ENCODE measurements at places on chromosomes 3 and 15.

DNA sequence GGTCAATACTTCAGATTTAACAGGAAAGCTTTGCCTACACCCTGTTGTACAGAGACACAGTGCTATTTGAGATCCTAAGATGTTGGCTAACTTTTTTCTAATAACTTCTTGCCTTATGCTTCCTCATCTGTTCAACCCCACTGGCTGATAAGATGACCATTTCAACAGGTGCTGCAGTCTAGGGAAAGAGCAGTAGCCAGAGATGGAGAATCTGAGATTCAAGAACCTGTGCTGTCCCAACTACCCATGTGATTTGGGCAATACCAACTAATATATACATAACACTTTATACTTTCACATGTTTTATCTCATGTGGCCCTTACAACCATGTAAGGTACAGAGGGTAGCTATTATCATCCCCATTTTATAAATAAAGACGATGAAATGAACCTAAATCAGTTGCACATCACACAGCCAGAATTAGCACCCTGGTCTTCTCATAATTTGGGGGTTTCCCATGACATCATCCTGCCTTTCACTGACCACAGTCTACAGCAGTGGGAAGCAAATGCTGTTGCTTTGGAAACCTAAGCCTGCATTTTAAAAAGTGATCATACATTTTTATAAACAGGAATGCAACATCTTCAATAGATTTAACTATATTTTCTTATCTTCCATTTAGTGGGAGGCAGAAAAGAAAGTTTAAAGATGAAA lies 9.7 kb downstream of the TTC23 start:
- DNase-seq = no peak

GRCh38 chr3:85584779-85585356 lies 626.1 kb downstream of the CADM2 start:
- DNase-seq = no peak

DNA sequence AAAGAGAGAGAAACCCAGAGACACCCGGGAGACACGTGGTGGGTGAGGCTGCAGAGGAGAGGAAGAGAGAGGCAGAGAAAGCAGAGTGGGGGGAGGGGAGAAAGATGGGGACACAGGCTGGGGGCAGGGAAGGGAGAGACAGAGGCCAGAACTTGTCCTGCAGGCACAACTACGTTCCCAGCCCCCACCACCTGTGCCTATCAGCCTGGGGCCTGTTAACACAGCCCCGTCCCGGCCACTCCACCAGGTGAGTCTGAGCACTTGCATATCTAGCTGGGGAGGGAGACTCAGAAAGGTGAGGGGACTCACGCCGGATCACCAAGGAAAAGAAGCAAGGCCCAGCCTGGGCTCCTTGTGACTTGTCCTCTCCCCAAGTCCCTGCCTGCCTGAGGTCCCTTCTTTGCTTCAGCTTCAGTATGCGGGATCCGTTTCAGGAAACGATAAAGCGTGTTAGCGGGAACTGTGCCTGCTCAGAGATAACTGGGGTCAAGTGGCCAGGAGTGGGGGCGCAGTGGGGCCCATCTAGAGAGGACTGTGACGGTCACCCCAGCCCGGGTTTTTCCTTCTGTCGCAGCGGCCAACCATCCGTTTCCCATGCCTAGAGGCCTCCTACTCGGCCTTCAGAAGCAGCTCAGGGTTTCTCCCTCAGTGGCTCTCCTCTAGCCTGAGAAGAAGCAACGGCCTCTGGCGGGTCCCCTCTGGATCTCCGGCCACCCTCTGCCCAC lies 10.3 kb downstream of the LINGO1 start:
- DNase-seq = no peak

DNA sequence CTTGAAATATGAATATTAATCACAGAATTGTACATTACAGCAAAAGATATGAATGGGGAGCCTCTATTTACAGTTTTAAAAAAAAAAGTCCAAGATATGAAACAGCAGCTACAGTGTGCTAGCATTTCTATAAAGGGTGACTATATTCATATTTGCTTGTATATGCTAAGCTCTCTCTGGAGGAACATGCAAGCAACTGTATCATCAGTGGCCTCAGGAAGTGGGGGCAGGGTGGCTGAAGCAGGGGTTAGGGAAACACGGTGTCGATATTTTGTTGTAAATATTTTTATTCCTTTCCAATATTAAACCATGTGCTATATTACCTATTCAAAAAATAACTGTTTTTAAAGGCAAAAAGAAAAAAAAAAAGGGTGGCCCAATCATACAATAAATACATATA lies 2.3 kb downstream of the UACA start:
- DNase-seq = peak; percentile 12

- DNase-seq = no peak
Observed at GRCh38 chr3:147640781-147641180, 231.6 kb downstream of the ZIC1 start.

GRCh38 chr3:49718858-49719213 lies 648 bp downstream of the AMIGO3 start:
- DNase-seq = no peak

DNA sequence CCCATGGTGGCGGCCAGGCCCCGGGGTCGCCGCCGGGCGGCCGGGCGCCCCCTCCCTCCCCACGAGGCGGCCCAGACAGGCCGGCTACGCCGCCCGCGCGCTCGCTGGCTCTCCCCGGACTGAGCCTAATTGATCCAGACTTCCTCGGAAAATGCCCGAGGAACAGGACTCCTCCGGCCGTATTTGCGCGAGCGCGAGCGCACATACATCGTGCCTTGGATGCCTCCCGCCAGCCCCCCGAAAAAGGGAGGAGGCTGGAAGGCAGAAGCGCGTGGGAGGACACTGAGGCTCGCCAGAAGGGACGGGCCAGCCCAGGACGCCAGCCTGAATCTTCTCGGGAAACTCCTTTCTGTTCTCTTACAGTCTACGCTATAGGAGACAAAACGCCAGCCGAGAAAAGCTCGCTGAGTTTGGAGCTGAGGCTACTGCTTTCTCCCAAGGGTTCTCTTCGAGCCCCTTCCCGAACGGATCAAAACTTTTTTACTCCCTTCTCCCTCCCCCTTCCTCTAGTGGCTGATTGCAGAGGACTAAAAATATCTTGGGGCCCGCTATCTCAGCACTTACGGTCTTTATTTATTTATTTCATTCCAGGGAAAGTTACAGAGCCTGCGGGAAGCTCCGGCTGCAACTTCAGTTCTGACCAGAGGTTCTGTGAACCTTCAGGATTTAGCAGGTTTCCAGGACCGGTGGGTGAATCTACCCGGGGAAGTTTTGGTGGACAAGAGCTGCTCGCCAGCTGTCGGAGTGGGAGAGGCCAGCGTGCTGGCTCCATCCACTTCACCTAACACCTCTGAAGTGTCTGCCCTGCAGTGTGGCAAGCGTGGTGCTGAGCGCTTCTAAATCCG lies at the start of gene PDZRN3:
Gene PDZRN3, minus strand, starts transcription at position 121 of the 845 bp plus-strand sequence.
- peak; percentile 82 for DNase-seq

DNA sequence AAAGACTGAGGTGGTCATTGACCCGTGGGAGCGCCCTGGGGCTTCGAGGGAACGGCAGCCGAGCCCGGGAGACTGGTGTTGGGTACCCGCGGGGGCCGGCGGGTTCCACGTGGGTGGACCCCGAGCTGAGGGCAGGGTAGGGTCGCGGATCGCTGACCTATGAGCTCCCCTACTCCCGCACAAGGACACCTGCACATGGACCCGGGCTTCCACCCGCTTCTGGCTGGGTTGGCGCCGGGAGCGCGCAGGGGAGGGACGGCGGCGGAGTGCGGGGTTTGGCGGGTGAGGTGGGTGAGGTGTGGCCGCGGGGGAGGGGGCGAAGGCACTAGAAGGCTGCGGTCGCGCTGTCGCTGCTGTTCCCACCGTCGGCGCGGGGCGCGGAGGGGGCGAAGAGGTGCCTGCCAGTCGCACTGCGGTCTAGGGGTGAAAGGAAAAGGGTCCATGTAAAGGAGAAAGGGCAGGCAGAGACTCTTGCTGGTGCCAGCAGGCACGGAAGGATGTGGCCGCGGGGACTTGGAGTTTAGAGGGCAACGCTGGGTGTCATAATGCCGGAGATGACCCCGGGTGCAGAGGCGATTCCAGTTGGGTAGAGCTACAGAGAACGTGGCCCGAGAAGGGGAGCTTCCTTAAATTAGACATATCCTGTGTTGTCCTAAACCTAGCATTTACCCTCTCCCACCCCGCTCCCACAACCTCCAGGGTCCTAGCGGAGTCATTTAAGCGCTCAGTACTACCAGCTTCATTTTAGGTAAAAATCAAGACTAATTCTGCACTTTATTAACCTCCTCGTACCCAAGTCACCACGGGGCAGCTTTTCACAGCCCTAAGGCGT lies 245.9 kb upstream of the TOPAZ1 start:
- no peak for DNase-seq

DNA sequence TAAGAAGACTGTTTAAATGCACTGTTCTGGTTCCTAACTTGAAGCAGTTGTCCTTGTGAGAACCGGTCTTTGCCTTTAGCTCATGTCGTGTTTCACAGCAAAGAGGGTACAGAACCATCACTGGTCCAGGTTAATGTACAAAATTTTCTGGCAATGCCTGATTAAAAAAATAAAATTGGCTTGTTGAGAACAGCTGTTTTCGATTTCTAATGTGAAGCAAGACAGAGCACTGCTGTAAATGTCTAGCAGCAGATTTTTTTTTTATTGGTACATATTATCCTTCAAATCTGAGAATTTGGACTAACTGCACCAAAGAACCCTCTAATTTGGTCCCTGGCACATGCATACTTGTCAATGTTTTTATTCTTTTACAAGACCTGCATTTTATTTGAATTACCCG lies 103.3 kb downstream of the STT3B start:
- DNase-seq = no peak

GRCh38 chr3:157589211-157589610 lies 86.0 kb upstream of the VEPH1 start:
- DNase-seq = no peak

DNA sequence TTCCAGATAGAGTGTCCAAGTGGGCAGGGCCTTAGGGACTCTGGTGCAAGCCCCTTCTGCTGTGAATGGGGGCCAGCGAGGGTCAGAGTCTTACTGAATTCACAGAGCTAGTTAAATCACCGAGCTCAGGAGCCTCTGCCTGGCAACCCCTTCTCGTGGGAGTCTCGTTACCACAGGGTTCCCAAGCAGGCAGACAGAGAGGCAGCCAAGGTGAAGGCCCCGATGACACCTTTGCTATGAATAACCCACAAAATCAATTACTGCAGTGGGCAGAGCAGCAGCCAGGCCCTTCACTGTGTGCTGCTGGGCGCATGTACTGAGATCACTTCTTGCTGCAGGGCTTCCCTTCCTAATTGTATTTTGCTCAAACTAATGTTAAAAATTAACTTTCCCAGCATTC lies 56.9 kb downstream of the SPSB4 start:
- no peak for DNase-seq

DNA sequence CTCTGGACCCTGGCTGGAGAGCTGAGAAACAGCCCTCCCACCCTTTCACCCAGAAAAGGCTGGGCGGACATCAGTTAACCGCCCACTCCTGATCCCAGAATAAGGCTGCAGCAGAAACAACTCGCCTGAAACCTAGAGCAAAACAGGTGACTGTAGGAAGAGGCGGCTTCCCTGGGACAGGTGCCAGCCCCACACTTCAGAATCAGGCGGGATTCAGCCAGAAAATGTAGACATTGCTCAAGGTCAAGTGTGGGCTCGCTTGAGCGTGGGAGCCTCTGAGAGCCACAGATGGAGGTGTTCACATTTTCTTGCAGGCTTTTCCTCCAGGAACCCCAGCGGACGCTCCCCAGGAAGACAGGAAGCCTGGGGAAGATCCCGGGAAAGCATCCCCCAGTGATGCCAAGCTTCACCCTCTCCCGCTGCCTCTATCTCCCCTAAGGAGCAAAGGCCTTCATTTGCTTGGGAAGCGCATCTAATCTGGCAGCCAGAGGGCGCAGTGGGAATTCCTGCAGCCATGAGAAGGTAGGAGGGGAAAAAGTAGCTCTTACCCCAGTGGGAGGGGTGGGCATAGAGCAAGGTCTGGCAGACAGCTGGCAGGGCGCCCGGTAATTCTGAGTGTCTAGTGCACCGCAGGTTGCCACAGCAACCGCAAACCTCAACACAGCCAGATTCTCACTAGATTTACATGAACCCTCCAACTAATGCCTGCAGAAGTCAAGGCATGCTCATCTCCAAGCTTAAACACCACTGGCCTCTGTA lies 77.7 kb downstream of the OCA2 start:
- peak; percentile 50 for DNase-seq

- DNase-seq = no peak
Observed at GRCh38 chr3:46573701-46574100, 7.6 kb upstream of the LRRC2 start.

GRCh38 chr3:69881756-69882428 lies 117.6 kb upstream of the SAMMSON start:
- no peak for DNase-seq

DNA sequence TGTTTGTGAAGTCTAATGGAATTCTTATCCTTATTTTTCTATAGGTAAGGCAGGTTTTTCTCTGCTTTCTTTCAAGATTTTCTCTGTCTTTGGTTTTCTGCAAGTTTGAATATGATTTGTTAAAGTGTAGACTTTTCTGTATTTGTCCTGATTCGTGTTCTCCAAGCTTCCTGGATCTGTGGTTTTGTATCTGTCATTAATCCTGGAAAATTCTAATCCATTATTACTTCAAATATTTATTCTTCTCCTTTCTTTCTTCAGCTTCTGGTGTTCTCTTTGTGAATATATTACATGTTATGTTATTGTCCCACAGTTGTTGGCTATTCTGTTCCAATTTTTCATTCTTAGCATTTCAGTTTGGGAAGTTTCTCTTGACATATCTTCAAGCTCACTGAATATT lies 76.4 kb downstream of the PDCD6IP start:
- no peak for DNase-seq

DNA sequence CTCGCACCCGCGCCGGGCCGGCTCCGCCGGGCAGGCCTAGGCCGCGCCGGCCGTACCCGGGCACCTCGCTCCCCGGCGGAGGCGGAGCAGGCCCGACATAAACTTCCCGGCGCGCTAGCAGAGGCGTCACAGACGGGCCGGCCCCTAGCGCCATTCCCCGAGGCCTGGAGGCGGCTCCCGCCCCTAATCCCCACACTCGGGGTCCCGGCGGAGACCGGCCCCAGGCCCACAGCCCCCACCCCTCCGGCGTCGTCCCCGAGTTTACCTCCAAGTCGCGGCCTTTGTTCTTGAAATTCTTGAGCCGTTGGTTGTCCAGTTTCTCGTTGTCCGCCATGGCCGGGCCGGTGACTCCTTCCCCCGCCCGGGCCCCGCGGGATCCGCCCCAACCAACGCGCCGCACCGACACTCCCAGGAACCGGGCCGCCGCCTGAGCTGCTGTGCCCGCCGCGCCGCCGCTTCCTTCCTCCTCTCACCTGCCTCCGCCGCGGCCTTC lies 376 bp downstream of the KPNA4 start:
- peak; percentile 65 for DNase-seq

GRCh38 chr3:17974206-17974841 lies 231.9 kb upstream of the TBC1D5 start:
- no peak for DNase-seq

GRCh38 chr15:85340321-85340665 lies 40.1 kb upstream of the AKAP13 start:
- no peak for DNase-seq

DNA sequence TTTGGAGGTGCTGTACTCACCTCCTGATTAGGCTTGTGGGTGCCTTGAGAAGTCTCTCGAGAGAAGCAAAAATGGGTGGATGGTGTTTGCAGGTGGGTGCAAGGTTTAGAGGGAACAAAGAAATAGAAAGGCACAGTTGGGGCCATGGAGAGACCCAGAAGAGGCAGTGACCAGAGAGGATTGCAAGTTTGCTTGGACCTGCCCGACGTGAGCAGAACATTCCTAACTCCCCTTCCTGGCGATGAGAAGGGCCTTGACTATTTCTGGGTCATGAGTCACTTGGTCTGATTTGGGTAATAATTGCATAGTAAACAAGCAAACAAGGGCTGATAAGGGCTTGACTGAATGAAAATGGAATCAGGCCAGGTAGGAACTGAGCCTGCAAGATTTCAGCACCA lies 7.0 kb upstream of the CTSH start:
- DNase-seq = peak; percentile 46

GRCh38 chr15:100234158-100235029 lies 107.4 kb downstream of the ADAMTS17 start:
- no peak for DNase-seq
